ENCODE measurements at places on chromosomes 11 and 22. TPM values are rescaled to one million over a fixed set of nuclear protein-coding genes. Genes with fewer than 3 reads are reported as not detected.

The ENTHD1 gene
- total RNA-seq, result not detected

The ABTB2 gene
- 3.9 TPM for total RNA-seq

The MIOX gene
- total RNA-seq, result not detected

The CYTH4 gene
- total RNA-seq, result under 0.01 TPM

The KDM4D gene
- 0.97 TPM for total RNA-seq

The TMEM121B gene
- total RNA-seq, result under 0.01 TPM

The NOX4 gene
- 5.2 TPM for total RNA-seq

The ALG8 gene
- 60.9 TPM for total RNA-seq

The DSCAML1 gene
- total RNA-seq, result not detected

The RBFOX2 gene
- 174 TPM for total RNA-seq

The PNPLA3 gene
- total RNA-seq, result 8.2 TPM

The MFRP gene
- total RNA-seq, result not detected

The QSER1 gene
- 19.0 TPM for total RNA-seq

The NFAM1 gene
- not detected for total RNA-seq

The OR6A2 gene
- total RNA-seq, result 0.32 TPM

The OR52I2 gene
- total RNA-seq, result not detected

The SSTR3 gene
- not detected for total RNA-seq

The ANGPTL5 gene
- total RNA-seq, result not detected

The C11orf87 gene
- total RNA-seq, result not detected

The H19 gene
- 161 TPM for total RNA-seq

The MCHR1 gene
- 0.32 TPM for total RNA-seq

The OR56B4 gene
- not detected for total RNA-seq

The APOA4 gene
- total RNA-seq, result not detected

The ZNF214 gene
- 3.2 TPM for total RNA-seq

The TNKS1BP1 gene
- total RNA-seq, result 70.5 TPM

The SMC1B gene
- not detected for total RNA-seq

The SUSD2 gene
- 0.64 TPM for total RNA-seq

The MICALL1 gene
- 47.9 TPM for total RNA-seq

The VPREB3 gene
- total RNA-seq, result not detected

The P2RY2 gene
- total RNA-seq, result not detected

The BIRC2 gene
- total RNA-seq, result 108 TPM

The FHIP1B gene
- total RNA-seq, result 13.5 TPM

The BLID gene
- total RNA-seq, result 6.0 TPM

The C11orf52 gene
- total RNA-seq, result 0.32 TPM

The TSPAN32 gene
- total RNA-seq, result 0.43 TPM

The TUB gene
- total RNA-seq, result 1.9 TPM
